OCI-M1 (cell line): ENCODE measurements at places on chromosomes 13 and 19.

DNA sequence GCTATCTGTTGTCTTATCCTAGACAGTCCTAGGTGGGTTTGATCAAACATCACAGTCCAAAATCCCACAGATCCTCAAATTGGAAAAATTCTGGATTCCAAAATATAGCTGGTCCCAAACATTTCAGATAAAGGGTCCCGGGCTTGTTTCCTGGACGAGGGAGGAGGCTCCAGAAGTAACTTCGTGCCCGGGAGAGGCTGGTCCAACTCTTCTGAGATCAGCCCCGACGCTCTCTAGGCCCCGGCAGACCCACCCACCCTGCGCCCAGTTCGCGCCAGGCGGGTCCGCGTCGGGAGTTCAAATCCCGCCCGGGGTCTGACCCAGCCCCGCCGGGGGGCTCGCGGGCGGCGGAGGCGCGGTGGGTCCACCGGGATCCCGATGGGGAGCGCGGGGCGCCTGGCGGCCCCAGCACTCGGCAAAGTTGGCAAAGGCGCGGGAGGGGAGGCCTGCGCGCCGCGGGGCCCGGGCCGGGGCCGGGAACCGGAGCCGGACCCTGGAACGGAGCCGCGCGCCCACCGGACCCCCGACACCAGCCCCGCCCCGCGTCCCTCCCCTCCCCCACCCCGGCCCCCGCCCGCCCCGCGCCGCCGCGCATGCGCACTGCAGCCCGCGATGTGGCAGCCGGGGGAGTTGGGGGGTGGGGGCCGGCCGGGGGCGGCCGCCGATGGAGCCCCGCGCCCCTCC is 513 bp downstream of the MIER2 start:
- peak; percentile 36 for DNase-seq

GRCh38 chr13:30737511-30738337 is 2.4 kb downstream of the ALOX5AP start:
- peak; percentile 62 for DNase-seq

- DNase-seq, result no peak
These were observed 6.9 kb downstream of the PAK4 start for GRCh38 chr19:39132344-39132969.

DNA sequence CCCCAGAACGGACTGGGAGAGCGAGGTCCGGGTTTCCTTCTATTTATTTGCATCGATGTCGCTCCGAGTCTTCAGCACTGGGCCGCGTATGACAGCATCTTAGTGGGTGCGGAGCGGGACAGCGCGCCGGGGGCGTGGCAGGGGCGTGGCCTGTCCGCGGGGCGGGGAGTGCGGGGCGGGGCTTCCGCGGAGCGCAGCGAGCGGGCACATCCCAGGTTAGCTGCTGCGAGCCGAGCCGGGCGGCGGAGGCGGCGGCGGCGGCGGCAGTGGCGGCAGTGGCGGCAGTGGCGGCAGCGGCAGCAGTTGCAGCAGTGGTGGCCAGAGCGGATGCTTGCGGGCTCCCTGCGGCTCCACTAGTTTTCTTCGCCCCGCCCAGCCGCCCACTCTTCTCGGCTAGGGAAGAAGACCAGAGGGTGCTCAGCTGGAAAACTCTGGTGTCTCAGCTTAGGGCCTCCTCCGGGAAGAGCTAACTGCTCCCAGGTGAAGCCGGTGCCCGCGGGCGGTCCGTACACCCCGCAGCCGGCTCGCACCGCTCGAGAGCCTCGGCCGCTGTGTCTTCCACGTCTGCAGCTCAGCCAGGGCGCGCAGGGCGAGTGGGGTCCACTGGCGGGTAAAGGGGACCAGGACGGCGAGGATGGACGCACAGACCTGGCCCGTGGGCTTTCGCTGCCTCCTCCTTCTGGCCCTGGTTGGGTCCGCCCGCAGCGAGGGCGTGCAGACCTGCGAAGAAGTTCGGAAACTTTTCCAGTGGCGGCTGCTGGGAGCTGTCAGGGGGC is at the start of gene GPC5:
Gene GPC5 (plus strand): TSS at position 209 of the 776 bp plus-strand sequence.
- DNase-seq, result peak; percentile 77

GRCh38 chr13:67390462-67391086 is 160.4 kb upstream of the PCDH9 start:
- no peak for DNase-seq

DNA sequence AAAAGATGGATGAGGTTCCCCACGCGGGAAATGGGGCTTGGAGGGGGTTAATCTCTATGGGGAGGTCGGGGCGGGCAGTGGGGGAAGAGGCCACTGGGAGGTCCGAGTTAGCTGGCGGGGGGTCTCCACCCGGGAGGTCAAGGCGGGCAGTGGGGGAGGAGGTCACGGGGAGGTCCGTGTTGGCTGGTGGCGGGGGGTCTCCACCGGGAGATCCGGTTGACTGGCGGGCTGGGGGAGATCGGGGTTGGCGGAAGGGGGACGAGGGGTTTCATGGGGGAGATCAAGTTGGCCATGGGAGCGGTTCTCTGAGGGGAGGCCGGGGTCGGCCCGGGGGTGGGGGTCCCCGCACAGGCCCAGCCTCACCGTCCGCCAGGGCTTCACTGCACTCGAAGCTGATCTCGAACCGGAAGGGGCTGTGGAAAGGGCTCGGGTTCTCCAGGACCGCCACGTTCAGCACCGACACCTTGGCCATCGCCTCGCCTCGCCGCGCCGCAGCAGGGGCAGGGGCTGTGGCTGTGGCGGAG is 342 bp downstream of the ASF1B start:
- DNase-seq, result no peak

- DNase-seq, result no peak
These were observed 198.2 kb downstream of the DNAJC15 start for GRCh38 chr13:43221611-43222010.

DNA sequence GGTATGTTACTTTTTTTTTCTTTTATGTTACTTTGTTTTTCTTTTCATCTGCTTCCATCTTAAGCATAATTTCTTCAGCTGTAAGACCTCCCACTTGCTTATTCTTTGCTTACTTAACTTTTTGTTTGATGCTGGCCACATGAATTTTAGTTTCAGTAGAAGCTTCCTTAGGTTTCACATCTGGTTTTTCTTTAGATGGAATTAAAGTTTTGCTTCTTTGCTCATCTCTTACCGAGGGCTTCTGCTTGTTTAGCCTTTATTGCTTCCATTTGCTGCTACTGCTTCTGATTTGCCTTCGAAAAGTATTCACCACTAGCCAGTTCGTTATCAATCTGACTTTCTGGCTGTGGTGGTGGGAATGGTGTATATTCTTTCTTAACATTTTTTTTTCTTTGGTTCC is 90.9 kb downstream of the GJA3 start:
- DNase-seq, result no peak
